T-cell (primary cell): ENCODE measurements at places on chromosomes 2 and 18.

- DNase-seq = no peak
Measured at GRCh38 chr18:12449051-12449785, 41.5 kb downstream of the PRELID3A start.

- DNase-seq = no peak
Measured at GRCh38 chr2:240239325-240239724, 98.9 kb upstream of the OTOS start.

DNA sequence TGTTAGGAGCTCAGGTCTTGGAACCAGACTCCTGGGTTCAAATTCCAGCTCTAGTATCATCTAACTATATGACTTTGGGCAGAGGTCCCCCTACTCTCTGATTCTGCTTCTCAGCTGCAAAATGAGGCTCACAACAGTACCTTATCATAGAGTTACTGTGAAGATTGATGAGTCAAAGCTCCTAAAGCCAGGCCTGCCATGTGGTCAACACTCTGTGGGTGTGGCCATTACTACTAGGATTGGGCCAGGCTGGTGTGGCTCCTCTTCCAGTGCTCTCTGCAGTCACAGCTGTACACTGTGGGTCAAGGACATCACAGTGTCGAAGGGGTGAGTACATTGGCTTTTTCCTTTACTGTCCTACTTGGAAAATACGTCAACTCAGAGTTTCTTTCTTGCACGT is 22.6 kb downstream of the CAPN13 start:
- DNase-seq = no peak

- DNase-seq = no peak
Measured at GRCh38 chr2:63764630-63765029, 77.1 kb upstream of the UGP2 start.

- DNase-seq = no peak
Measured at GRCh38 chr18:76388261-76388660, 106.8 kb downstream of the ZNF516 start.

GRCh38 chr2:151792589-151792988 is 35.6 kb downstream of the ARL5A start:
- no peak for DNase-seq

DNA sequence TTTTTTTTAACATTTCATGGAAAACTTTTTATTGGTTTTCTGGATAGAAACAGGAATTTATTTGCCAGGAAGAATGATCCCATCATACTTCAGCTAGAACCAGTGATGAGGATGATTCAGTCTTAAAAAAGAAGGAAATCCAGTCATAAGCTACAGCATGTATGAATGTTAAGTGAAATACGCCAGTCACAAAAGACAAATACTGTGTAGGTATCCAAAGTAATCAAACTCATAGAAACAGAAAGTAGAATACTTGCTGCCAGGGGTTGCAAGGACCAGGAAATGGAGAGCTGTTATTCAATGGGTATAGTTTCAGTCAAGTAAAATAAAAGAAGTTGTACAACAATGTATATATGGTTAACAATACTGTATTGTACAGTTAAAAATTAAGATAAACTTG is 21.3 kb downstream of the PSME4 start:
- no peak for DNase-seq

GRCh38 chr2:242057379-242058040 is 188.0 kb downstream of the RTP5 start:
- DNase-seq = no peak

DNA sequence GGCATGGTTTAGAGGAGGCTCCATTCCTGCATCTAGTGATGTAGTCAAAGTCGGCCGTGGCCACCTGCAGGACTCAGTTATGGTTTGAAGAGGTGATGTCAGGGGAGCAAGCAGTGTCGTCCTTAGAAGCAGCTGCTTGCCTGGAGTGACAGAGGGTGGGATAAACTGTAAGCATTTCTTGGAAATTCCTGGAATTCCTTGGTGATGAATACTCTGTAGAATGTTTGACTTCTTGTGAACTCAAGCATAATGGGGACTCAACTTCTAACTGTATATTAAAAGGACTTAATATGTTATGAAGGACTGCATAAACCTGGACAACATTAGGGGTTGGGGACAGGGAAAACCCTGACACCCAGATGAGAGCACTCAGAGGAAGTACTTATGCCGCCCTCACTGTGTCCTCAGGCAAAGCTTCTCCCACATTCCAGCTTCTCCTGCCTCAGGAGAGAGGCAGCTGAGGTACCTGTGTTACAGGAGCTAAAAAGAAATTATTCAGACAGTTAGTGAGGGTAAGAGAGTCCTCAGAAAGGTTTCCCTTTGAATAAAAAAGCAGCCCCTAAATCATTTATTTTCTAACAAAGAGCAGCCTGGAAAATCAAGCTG is 459.9 kb upstream of the CELF4 start:
- DNase-seq = no peak

DNA sequence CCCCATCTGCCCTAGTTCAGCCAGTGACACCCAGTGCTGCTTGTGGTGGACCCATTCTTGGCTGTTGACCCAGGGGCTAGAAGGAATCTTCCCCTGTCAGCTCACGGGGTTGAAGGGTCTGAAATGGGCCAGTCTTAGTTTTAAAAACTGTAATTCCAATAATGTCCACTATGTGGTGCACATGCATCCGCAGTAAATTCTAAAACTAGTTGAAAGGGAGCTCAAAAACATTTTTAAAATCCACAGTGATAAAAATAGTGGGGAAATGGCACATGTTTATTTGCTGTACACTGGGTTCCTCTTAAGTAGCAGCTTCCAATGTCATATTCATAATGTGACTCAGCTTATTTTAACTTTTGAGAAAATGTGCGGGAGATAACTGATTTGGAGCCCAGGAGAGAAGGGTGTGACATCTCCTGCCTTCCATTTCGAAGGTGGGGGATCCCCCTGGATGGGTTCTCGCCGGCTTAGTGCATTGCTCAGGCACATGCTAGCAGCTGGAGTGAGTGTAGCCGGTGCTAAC is 32.8 kb downstream of the GRHL1 start:
- no peak for DNase-seq

DNA sequence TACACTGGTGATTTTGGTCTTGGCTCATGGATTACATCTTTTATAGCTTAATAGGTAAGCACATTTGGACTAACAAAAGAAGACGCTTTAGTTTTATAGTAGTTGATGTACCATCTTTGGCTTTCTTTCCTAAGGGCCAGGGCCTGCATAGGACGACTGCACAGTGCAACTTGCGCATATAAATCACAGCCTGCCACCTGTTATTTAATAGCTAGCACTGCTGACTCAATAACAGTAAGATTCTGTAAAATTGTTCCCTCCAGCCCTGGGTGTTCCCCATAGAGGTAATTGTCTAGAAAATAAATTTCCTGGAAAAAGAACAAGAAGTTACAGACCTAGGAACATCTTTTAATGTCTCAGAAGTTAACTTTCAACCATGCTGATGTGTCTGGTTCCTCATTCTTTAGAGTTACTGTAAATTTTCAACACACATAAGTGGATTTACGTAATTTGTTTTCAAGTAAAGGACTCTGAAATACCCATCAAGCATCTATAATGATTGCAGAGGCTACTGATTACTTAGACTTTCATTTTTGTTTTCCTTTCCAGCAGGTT is 594.2 kb upstream of the NXPH2 start:
- no peak for DNase-seq
